ENCODE measurements at places on chromosomes 1 and 21.

GRCh38 chr1:205370780-205371179 is 14.1 kb upstream of the KLHDC8A start:
- peak; percentile 81 for DNase-seq

DNA sequence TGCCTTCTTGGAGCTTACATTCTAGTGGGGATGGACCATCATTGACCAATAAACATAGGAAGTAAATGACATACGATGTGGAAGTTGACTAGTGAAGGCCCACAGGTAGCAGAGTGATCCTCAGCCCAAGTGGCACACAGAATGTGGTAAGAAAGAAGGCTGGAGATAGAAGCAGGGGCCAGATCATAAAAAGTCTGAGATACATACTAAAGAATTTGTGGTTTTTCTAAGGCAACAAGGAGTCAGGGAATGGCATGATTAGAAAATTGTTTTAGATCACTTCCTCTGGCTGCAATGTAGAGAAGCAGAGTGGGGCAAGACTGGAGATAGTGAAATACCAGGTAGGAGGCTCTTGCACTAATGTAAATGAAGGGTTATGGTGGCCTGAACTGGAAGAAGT is 154.0 kb downstream of the VPS13D start:
- DNase-seq: no peak

- no peak for DNase-seq
Observed at GRCh38 chr1:219927298-219927955, 930 bp downstream of the SLC30A10 start.

DNA sequence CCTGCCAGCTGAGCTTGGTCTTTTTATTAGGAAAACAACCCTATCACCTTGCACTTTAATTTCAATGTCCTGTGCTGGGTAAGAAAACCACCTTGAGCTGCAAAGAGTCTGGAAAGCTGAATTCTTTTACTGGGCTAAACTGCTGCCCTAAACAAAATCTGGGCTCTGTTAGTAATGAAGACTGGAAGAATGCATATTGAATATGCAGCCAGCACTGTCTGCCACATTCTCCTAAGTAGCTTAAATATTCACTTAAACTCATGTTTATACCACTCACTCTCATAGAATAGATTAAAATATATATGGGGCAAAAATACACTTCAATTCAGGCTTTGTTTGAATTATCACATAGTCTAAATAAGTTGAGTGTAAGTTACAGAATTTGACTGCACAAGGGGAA is 158.0 kb downstream of the TGFB2 start:
- no peak for DNase-seq

DNA sequence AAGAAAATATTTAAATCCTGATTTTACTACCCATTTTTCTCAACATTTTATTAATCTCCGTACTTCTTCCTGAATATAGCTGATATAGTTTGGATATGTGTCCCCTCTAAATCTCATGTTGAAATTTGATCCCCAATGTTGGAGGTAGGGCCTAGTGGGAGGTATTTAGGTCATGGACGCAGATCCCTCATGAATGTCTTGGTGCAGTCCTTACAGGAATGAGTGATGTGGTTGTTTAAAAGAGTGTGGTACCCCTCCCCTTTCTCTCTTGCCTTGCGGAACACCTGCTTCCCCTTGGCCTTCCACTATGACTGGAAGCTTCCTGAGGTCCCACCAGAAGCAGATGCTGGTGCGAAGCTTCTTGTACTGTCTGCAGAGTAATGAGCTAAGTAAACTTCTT is 17.5 kb downstream of the RNF115 start:
- DNase-seq: no peak

- no peak for DNase-seq
Observed at GRCh38 chr21:45545691-45546531, 3.7 kb upstream of the SLC19A1 start.

DNA sequence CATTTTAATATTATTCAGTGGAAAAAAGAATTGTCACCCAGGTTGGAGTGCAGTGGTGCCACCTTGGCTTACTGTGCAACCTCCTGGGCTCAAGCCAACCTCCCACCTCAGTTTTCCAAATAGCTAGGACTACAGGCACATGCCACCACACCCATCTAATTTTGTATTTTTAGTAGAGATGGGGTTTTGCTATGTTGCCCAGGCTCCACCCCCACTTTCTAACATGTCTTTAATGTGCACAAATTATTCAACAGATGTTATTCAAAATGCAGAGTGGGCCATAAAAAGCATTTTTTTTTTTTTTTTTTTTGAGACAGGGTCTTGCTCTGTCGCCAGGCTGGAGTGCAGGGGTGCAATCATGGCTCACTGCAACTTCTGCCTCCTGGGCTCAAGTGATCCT is 17.3 kb downstream of the DDX59 start:
- DNase-seq: no peak

DNA sequence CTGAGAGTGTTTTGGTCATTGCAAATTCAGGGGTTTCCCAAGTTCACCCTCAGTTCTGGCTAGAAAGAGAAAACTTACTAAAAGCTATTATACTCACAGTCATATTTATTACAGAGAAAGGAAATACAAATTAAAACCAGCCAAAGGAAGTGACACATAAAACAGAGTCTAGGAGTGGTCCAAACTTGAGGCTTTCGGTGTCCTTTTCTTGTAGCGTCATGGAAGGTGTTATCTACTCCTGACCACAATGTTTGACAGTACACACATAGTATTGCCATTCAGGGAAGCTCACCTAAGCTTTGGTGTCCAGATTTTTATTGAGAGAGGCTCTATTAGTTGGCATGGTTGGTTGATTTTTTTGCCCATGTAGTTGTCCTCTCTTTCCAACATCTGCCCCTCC is 59.0 kb downstream of the SLC35A3 start:
- DNase-seq: no peak

- DNase-seq: no peak
Observed at GRCh38 chr21:45392573-45392971, 12.4 kb upstream of the COL18A1 start.

DNA sequence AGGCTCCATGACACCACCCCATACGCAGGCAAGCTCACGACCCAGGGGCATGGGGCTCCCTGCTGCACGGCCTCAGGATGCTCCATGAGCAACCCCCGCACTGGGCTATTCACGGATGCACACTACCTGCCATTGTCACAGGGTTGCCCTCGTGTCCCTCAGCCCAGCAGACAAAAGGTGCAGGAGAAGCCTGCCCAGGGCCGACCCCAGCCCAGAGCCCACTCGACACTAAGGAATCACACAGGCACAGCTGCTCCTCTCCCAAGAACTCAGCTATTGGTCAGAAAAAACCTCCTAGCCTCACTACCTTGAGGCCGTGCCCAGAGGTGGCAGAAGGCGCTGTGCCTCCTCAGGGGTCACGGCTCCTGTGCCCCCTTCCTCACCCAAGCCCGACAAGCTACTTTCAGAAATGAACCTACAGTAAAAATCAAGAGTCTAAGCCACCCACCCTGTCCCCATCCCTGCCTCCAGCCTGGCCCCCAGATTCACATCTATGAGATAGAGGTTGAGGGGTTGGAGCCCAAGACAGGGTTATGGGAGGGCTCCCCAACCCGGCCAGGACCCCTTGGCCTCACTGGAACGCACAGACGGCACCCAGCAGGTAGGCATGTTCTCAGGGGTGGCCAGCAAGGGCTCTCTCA is 6.4 kb upstream of the SPATC1L start:
- no peak for DNase-seq

GRCh38 chr1:223840254-223840653 is 5.5 kb downstream of the TP53BP2 start:
- DNase-seq: no peak

DNA sequence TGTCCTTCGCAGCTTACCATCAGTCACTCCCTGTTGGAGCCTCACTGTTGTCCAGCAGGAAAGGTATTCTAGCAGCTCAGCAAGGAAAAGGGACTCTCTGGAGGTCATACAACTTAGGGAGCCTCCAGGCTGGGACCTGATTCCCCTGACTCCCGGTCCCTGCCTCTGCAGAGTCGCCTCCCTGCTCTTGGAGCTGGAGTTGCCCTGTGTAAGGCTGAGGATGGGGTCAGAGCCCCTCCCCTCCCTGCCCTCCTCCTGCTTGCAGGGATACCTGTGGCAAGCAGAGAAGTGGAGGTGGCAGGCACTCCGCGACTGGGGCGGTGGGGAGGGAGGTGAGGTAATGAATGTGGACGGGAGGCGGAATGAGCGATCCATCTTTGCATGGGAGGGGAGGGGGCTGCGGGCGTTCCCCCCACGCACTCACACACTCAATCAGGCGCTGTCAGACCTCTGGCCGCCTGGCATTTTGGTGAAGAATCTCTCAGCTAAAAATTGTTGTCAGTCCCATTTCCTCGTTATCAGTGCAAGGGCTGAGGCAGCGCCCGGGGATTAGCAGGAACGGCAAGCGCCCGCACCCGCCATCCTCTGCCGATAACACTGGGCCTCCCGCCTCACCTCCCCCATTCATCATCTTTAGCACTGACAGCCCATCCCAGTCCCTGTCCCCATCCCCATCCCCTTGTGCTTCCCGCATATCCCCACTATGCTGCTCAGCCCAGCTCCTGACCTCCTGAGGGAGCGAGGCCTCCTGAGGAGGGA is 64.3 kb downstream of the TMEM53 start:
- DNase-seq: no peak

- DNase-seq: no peak
Observed at GRCh38 chr1:156768610-156769295, 1.4 kb downstream of the PRCC start.

All from NCI-H2081 treated with DMSO at 0.1 percent for 48 hours (cell line).